NCI-H1105 (cell line): ENCODE measurements at places on chromosomes 4 and X.

DNA sequence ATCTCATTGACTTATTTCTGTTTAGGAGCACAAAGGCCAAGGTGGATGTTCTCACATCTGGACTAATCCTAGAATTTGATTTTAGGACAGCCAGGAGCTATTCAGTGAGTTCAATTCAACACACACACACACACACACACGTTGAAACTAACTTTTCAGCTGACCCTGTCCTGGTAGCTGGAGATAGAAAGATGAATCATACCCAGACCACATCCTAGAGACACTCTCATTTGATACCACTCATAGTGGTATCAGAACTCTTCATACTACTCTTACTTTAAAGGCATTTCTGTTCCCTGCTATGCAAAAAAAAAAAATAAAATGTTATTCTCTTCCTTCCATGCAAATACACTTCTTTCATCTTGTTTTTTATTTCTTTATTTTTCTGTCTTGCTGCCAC, 36.7 kb downstream of the KLF8 start:
- DNase-seq = no peak

DNA sequence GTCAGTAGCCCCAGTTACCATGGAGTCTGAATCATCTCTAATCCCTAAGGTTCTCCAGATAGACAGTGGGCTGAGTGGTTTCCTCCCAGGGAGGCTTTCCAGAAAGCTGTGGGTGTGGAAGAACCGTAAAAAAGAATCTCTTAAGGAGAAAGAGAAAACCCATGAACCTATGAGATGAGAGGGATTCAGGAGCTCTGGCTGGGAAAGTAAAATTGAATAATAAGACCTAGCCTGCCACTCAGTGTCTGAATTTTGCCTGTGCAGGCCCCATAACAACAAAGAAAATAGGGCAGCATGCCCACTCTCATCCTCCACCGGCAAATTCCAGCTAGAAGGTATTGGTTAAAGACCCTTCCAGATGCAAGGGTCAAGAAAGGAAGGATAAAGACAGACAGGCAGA, 16.9 kb downstream of the AWAT2 start:
- DNase-seq = no peak

GRCh38 chr4:69522554-69522953, 26.8 kb upstream of the UGT2B4 start:
- DNase-seq = no peak

- DNase-seq = no peak
Observed at GRCh38 chr4:960636-961350, 12.6 kb downstream of the DGKQ start.

DNA sequence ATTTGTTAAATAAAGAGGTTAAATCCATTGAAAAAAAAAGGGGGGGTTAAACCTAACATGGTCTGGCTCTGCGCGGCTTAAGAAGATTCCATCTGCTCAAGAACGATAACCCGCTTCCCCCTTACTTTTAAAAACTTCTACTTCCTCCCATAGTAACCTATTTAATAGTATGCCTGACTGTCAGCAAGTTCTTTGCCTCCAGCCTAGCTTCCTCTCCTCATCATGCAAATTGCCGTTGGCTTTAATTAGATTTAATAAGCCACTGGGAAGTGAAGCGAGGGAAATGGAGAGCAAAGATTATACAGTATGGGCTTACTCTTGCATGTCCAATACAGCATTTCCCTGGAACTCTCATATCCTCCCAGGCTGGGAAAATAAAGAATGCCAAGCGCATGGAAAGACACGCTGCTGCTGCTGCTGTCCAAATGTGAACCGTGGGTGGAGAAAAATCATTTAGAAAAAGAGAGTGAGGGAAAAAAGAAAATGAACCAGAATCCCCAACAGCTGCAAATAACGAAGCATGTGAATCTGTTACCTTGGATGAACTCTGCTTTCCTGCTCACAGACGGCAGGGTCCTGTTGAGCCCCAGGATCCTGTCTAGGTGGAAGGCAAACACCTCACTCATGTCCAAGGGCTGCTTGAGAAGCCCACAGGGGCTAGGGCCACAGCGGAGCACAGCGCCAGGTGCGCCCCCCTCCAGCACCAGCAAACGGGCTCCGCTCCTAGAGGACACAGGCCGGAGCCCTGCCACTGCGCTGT, 2.7 kb downstream of the GASK1B start:
- DNase-seq = no peak

DNA sequence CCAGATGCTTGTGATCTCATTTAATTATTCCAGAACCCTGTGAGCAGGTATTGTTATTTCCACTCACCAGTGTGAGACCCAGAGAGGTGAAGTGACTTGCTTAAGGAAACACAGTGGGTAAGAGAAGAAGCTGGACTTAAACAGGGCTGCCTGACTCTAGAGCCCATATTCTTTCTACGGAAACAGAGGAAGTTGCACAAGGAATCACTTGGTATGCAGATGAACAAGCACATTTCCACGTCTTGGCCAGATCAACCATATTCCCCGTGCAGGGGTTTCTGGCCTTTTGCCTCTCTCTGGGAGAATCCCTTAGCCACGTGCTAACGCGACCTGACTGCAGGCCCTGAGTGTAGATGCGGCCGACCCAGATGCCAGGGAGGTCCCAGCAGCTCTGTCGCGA, 195.5 kb upstream of the ATP6AP2 start:
- no peak for DNase-seq

DNA sequence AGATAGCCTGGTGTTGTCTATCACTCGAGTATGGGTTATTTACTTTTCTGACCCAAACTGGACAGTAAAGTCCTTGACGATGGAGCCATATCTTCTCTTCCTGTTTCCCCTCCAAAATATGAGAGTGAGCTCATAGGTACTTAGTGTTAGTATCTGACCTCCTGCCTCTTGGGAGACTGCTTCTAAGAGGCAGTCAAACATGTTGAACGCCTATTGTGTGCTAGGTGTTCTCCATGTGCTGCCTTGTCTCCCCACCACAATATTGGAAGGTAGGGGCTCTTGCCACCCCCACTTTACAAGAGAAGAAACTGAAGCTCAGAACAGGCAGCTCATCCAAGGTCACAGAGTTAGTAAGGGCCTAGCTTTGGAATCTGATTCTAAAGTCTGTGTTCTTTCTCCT, 8.3 kb downstream of the EFNB1 start:
- DNase-seq = no peak

DNA sequence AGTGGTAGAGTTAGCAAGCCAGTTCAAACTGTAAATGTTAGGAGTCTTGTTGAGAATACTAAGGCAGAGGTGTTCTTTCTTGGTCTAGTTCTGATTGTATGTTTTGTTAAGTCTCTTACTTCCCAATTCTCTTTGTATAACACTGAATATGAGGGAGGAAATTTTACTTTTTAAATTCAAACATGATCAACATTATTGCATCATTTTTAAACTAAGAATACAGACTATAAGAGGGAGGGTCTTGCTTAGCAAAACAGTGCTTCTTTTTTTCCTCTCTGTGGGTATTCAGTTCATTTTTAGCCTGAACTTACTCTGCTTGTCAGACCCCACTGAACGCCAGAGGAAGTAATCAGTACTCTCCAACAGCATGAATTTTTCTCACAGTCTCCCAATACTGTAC, 198.0 kb downstream of the GABRG1 start:
- no peak for DNase-seq

DNA sequence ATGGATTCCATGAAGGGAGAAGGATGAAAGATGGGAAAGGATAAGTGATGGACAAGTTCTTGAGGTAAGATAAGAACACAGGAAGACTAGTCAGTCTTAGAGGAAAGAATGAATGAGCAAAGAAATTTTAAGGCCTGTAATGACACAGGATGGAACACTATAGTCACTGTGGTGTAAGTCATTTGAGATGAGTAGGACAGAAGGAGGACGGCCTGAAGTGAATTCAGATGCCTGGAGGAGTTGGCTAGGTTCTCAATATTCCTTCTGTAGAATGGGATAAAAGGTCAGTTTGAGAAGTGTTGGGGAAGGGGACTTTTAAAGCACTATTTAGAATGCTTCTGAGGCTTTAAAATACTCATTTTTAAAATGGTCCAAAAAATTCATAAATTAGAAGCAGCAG, 3.9 kb downstream of the MSMO1 start:
- no peak for DNase-seq

- DNase-seq = no peak
Observed at GRCh38 chr4:93444860-93445259, 383.7 kb upstream of the ATOH1 start.

DNA sequence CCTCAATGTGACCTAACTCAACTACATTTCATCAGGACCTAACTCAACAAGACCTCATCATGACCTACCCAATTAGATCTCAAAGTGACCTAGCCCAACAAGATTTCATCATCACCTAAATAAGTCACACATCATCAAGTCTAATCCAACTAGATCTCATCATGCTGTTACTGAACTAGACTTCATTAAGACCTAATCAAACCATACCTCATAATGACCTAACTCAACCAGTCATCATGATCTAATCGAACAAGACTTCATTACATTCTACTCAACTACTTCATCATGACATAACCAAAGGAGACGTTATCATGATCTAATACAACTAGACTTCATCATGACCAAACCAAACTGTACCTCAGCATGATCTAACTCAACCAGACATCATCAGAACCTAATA, 82.8 kb downstream of the DHRSX start:
- no peak for DNase-seq

DNA sequence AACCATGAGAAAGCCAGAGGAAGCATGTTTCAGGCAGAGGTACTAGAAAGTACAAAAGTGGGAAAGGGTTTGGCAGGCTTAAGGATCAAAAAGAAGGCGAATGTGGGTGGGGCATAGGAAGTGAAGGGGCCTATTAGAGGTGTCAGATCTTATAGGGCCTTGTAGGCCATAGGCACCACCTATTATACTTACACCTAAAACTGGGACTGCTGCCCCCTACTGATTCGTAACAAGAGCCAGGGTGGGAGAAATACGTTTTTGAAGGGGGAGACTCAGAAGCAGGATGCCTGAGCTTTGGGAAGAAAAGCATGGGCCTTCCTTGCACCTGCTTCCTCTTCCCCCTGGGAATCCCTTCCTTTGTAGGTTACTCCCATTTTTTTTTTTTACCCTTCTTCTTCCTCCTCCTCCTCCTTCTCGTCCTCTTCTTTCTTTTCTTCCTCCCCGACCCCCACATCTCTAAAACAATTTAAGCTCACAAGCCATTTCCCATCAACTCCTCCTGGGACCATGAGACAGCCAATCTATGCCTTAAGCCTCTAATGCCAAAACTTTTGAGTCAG, 40.7 kb upstream of the GPC3 start:
- DNase-seq = no peak

- DNase-seq = no peak
Observed at GRCh38 chr4:13089659-13089998, 394.5 kb downstream of the RAB28 start.

GRCh38 chrX:38571058-38571457, 9.7 kb downstream of the TSPAN7 start:
- no peak for DNase-seq

DNA sequence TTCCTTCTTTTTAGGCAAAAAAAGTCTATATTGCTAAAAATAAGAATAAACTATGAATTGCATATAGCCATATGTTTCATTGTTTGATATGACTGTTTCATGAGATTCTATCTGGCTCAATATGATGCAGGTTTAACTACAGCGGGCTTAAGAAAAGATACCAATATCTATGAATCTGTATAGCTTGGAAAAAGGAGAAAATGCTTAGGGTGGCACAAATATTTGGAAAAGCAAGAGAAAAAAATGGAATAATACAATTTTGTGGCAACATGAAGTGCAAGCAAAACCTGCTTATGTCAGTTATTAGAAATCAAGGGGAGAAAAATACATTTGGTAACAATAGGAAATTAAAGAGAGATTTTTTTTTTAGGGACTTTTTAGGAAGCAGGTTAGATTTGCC, 48.3 kb upstream of the NFKB1 start:
- DNase-seq = no peak

DNA sequence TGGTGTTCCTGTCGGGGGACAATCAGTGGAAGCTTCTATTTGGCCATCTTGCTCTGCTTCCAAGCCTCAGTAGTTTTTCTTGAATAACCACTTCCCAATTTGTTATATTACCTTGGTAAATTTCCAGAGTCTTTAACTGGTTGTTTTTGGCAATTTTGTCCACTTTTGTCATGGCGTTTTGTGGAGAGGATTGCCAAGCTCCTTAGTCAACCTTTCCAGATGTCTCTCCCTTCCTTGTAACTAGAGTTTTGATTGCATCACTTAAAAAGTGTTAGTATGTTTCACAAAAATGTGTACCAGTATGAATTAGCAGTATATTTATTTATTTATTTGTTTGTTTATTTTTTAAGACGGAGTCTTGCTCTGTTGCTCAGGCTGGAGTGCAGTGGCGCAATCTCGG, 15.8 kb upstream of the UXT start:
- DNase-seq = no peak

DNA sequence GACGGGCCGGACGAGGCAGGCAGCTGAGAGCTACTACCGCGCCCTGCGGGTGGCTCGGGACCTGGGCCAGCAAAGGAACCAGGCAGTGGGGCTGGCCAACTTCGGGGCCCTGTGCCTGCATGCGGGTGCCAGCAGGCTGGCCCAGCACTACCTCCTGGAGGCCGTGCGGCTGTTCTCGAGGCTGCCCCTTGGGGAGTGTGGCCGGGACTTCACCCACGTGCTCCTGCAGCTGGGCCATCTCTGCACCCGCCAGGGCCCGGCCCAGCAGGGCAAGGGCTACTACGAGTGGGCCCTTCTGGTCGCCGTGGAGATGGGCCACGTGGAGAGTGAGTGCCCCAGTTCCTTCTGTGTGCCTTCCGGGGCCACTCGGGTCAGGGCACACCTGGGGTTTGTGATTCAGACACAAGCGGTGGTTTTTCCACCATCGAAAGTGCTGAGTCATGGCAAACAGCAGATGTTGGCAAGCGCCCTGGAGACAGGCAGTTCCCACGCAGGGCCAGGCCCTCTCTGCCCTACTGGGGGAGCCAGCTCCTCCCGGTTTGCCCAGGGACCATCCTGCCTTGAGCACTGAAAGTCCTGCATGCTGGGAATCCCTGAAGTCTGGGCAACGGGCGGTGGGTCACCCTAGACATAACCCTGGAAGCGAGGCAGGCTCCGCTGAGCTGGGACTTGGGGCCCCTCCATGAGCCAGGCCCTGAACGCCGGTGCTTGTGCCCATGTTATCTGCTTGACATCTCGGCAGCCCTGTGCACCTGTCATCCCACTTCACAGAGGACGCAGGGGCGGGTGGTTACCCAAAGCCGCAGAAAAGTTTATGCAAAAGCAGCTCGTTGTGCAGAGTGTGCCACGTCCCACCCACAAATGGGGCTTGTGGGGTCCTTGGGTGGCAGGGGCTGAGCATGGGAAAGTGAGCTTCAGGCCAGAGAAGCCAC, 29.5 kb downstream of the SH3TC1 start:
- no peak for DNase-seq

- no peak for DNase-seq
Observed at GRCh38 chr4:72473434-72473900, 95.6 kb downstream of the ADAMTS3 start.

DNA sequence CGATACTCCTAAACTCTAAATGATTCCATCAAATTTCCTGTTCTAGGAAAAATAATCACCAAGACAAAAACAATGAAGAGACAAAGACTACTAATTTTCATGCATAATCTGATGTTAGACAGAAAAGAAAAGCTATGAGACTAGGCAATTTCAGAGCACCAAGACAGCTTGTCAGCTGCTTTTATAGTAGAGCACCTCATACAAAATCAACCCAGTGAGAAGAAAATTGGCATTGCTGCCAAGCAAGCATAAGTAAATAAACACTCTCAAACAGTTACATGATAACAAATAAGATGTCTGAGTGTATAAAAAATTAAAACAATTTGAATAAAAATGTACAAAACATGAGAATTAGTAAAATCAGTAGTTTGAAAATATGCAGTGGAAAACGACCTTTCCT, 1544.6 kb downstream of the C4orf33 start:
- DNase-seq = no peak

- DNase-seq = no peak
Observed at GRCh38 chr4:43048570-43048969, 156.1 kb downstream of the GRXCR1 start.

- no peak for DNase-seq
Observed at GRCh38 chr4:147325571-147325981, 155.3 kb upstream of the EDNRA start.
